ENCODE measurements at places on chromosomes 5 and 9.

DNA sequence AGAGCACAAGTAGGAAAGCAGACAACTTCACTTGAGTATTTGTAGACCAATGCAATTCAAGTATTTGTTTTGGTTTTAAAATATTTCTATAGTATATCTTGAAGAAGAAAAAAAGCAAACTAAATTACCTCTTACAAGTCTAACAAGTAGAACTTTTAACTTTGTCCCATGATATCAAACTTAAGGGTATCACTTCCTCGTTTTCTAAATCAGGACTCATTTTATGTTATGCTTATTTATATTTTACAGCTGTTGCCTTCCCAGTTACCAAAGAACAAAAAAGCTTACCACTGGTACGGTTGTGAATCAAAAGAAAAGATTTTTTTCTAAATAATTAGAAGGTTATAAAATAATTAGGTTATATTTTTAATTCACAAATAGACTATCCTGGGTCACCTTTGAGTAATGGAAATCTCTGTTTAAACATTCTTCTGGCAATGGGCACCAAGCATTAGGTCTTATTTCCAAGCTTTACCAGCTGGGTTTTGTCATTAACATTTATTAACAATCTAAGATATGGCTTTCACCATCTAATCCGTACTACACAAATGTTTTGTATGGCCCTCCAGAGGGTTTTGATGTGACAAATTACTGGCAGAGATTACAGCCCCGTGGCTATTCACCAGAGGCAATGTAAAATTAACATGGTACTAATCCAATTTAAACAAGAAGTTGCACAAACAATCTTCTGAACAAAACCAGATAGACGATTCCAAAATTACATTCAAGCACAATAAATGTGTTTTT, 63.6 kb downstream of the CEP120 start:
- no peak for DNase-seq

DNA sequence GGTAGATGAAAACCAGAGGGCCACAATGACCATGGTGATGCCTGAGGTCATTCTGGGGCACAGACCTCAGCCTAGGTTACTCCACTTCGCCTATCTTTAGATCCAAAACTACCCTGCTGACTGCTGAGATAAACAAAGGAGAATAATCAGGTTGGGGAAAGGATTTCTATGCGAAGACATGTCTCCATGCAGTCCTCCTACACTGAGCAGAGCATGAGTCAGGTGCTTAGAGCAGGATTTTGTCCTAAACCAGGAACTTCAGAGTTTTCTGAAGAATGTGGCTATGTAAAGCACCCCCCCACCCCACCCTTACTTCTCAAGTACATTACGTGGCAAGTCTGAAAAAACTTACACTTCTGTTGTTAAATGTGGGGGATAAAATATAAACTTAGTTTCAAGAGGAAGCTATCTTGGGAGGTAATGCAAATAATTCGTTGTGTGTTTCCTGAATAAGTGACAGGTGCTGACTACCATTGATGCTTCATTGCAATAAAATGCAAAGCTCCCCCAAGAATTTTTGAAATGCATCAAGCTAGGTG, 19.4 kb downstream of the PDCD1LG2 start:
- DNase-seq = no peak

GRCh38 chr5:167417662-167418061, 873.8 kb upstream of the WWC1 start:
- DNase-seq = no peak

GRCh38 chr9:111662576-111663300, 1.3 kb downstream of the GNG10 start:
- DNase-seq = no peak

GRCh38 chr9:21002040-21002439, 29.4 kb downstream of the HACD4 start:
- no peak for DNase-seq

GRCh38 chr5:149838881-149839739, 105.5 kb downstream of the PDE6A start:
- DNase-seq = no peak

DNA sequence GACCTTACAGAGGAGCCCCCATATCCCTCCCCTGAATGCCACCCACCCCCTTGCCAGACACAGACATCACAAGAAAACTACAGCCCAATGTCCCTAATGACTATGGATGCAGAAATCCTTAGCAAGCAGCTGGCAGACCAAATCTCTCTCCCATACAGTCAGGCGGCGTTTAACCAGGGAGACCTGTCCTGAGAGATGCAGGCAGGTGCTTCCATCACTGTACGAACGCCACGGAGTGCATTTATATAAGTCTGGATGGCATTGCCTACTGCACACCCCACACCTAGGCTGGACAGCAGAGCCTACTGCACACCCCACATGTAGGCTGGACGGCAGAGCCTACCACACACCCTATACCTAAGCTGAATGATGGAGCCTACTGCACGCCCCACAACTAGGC, 34.4 kb upstream of the SARDH start:
- no peak for DNase-seq

- DNase-seq = no peak
Observed at GRCh38 chr9:78212868-78213267, 23.0 kb upstream of the CEP78 start.

DNA sequence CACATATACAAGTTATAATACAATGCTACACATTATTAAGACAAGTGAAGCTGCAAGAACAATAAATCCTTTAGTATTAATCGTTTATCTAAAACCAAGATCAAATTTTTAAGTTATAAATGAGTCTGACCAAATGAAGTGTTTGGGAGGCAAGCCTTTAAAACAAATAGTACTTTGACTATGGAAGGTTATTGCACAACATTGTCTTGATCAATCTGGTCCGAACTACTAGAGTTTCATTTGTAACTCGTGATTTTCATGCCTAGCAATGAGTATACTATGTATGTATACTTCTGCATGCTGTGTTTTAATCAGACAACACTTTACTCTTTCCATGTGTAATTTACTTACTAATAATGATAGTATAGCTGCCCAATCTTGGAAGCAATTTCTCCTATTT, 87.2 kb upstream of the GOLGA1 start:
- DNase-seq = no peak

DNA sequence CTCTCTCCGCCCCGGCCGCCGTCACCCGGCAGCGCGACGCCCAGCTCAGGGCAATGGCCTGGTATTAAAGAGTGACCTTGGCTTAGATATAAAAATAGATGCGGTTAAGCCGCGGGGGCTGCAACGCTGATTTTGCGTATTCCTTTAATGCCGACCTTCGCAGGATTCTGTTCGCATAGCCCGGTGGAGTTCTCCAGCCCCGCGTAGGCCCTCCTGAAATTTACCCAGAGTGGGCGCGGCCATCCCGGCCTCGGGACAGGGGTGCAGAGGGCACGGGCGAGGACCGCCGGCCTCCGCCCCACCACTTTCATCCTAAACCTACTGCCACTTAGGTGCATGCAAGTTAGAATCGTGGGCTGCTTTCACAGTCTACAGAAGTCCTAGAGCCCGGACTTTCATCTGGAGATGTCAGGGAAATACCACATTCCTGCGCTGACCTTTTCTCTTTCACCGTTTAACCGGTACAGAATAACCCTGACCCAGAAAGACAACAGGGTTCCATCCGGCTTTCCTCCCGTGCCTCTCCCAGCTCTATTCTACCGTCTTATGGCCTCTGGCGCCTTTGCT, 492 bp upstream of the FAM169A start:
- no peak for DNase-seq

DNA sequence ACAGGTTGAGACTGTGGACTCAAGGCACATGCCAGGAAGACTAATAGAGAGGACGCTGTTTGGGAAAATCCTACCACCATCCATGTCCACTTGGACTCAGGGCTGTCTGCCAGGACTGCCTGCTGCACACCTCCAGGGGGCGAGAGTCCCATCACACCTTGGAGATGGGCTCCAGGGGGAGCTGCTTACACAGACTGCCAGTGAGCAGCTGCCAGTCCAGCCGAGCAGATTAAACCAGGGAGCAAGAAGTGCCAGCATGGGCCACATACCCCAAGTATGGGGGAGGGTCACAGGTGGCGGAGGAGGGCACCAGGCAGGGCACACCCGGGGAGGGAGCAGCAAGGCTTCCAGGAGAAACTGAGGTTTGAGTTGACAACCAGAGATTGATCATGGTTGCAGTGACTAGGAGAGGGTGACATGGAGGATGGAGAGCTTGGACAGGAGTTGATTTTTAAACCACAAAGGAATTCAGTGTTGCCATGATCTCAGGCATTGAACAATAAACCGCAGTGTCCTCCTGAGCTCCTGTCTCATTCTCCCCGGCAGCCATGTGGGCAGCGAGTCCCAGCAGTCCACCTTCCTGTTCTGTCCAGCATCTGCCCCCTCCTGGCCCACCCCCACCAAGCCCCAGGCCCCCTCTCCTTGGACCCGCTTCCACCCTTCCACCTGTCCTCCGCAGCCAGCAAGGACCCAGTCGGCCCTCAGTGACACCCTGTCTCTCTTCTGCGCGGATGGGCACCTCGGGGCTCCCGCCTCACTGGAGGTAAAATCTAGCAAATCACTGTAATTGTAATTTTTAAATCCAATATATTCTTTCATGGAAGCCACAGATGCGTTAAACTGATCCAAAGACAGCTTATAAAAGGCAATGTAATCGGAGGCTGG, 3.1 kb upstream of the VAV2 start:
- DNase-seq = no peak

GRCh38 chr5:106843812-106844416, 826.8 kb downstream of the EFNA5 start:
- DNase-seq = no peak

GRCh38 chr9:10250219-10250618, 362.6 kb downstream of the PTPRD start:
- no peak for DNase-seq

GRCh38 chr9:131334629-131335367, 45.3 kb downstream of the PLPP7 start:
- DNase-seq = no peak

Measured in activated CD4-positive, alpha-beta T cell treated with anti-CD3 and anti-CD28 coated beads, Interleukin-2, Interleukin-4, amounts not matched to agents 100 ng/mL and 50 ng/mL, durations not matched to agents 16 hours and 8 hours (primary cell).